ENCODE measurements at places on chromosomes 7 and 10.

DNA sequence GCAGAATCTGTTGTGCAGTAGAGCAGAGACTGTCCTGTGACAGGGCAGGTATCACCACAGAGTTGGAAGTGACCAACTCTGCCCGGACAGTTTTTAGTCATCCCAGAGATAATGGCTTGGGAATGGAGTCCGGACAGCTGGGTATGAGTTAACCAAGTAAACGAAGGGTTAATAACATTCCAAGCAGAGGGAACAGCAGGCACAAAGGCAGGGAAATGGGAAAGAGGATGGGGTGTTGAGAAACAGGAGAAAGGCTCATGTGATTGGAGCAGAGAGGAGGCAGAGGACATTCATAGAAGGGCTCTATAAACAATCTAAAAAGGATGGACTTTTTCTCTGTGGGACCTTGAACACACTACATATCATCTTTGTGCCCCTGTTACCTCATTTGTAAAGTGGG, 132.2 kb upstream of the YAE1 start:
- DNase-seq, result no peak

- no peak for DNase-seq
Measured at GRCh38 chr10:85558533-85558932, 808.1 kb downstream of the GRID1 start.

GRCh38 chr7:6508950-6509349, 42.3 kb downstream of the GRID2IP start:
- DNase-seq, result no peak

GRCh38 chr7:106878748-106879439, 13.8 kb downstream of the PIK3CG start:
- no peak for DNase-seq

DNA sequence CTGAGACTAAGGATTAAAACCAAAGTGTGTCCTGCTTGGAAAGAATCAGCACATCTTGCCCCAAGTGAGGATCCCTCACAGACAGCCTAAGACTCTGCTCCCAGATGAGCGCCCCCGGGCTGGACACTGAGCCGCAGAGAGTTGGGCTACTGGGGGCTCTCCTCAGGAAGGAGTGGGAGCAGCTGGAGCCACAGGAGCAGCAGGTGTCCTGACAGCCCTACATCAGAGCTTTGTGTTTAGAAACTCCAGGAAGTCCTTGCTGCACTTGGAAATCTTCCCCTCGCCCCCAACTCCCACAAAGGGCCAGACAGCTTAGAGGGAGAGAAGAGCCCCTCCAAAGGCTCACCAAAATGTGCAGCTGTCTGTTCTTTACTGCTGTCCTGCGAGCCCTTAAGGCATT, 172.2 kb downstream of the HERPUD2 start:
- no peak for DNase-seq

- no peak for DNase-seq
Measured at GRCh38 chr7:25381818-25382589, 153.7 kb upstream of the NPVF start.
